Nucleus accumbens (tissue), 56 donors: ENCODE measurements at places on chromosomes 1 and 21.

DNA sequence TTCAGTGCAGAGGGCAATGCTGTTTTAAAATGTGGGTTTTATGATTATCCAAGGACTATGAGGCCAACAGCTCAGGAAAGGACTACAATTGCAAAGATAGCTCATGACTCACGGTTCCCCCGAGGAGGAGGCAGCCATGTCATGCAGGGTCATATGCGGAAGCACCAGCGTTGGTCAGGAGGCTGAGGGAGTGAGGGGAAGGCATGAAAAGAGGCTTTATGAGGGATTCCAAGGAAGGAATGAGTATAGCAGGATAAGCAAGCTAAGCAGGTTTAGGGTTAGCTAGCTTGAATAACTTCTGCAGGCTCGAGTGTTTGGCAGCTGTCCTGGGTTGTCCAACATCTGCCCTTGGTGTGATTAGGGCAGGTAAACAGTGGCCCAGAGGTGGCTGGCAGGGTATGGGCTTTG, 495.1 kb downstream of the SETD4 start:
- no peak for DNase-seq

GRCh38 chr1:234854645-234855039, 244.7 kb upstream of the IRF2BP2 start:
- no peak for DNase-seq

GRCh38 chr1:87052961-87053360, 138.5 kb downstream of the HS2ST1 start:
- DNase-seq = no peak

DNA sequence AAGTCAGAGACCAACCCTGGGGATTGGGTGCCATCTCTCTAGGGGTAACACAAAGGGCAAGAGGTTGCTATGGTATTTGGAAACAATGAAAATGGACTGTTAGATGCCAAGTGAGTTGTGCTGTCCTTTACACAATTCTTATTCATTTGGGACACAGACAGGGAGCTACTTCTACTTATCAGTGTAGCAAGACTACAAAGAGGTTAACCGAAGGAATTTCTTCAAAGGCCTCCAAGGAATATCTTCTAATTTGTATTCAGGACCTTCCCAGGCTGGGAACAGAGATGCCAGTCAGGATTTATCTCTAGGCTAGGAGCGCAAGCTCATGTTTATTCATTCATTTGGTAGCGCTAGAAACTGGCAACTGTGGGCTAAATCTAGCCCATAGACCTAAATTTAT, 2.6 kb downstream of the NAXE start:
- no peak for DNase-seq

GRCh38 chr1:83897516-83897915, 101.4 kb downstream of the TTLL7 start:
- DNase-seq = no peak

DNA sequence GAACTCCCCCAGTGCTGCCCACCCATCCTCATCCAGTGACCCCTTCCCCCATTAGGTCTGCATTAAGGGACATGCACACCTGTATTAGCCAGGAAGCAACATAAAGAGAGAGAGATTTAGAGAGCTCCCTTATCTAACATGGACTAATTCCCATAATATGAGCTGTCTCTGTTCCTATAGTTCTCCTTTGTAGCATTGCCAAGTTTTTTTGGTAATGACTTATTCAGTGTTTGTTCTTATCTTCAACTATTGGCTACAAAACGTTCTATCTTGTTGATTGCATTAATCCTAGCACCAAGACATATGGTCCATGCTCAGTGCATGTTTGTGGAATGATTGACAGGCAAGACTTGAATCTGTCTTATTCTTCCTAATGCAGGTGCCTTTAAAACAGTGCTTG, 264.0 kb downstream of the ADGRL2 start:
- no peak for DNase-seq

- DNase-seq = no peak
Observed at GRCh38 chr1:203158960-203159665, 16.5 kb downstream of the MYBPH start.
